ENCODE measurements at places on chromosomes 16 and 17.

DNA sequence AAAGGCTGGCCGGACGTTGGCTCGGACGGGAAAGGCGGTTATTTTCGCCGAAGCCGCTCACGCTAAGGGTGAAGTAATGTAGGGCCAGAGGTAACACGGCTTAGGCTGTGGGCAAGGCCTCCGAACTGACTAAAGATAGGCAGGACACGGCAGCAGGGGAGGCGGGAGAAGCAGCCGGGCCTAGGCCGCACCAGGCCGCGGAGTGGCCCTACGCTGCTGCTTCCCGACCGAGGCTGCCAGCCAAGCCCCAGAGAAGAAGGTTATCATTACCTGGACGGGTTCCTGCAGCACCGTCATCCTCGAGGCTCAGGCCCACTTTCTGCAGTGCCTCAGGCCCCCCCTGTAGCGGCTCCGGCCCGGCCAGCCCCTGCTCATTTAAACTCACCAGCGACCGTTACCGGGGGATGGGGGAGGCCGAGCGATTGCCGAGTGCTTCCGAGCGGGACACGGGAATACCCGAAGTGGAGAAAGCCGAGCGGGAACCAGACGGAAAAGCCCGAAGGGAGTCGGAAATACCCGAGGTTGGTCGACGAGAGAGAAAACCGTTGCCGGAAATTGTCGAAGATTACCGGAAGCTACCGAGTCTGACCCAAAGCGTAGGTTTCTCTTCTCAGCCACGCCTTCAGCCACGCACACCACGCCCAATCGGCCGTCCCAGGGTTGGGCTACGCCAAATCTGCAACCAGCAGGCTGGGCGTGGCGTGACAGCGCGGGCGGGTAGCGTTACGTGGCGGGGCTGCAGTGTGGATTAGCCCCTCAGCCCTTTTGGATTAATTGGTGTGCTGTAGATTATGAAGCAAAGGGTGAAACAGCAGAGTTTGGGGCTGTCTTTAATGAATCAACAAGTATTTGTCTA lies at the start of gene CDC27:
Gene CDC27, minus strand, starts transcription at position 420 of the 856 bp plus-strand sequence. Its CDS starts 123 bp downstream, at position 297.
- DNase-seq, result peak; percentile 100

- DNase-seq, result no peak
Measured at GRCh38 chr16:69497876-69498596, 67.7 kb upstream of the NFAT5 start.

GRCh38 chr17:151004-151403 lies 13.6 kb downstream of the SCGB1C2 start:
- no peak for DNase-seq

- DNase-seq, result no peak
Measured at GRCh38 chr17:81544281-81544974, 7.7 kb downstream of the FAAP100 start.

GRCh38 chr17:45145035-45145389 lies 3.3 kb upstream of the HEXIM1 start:
- DNase-seq, result no peak

All from activated CD4-positive, alpha-beta memory T cell treated with anti-CD3 and anti-CD28 coated beads for 36 hours (primary cell).